ENCODE measurements at places on chromosomes 6 and 20.

DNA sequence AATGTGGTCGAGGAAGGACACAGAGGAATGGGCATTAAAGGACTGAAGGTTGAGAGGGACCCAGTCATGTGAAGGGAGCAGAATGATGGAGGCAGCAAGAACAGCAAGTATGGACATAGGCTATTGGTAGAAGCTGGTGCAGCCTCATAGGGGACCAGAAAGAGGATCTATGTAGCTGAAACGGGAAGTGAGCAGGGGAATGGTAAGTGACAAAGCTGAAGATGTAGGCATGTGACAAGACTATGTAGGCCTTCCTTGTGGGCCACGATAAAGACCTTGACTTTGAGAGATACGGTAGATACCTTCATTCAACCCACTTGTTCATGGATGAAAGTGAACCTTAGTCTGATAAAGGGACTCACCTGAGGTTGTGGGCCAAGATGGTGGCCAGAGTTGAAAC, 3.5 kb downstream of the CTNNBL1 start:
- no peak for DNase-seq

- no peak for DNase-seq
These were observed 39.0 kb downstream of the PHF3 start for GRCh38 chr6:63674635-63675034.

DNA sequence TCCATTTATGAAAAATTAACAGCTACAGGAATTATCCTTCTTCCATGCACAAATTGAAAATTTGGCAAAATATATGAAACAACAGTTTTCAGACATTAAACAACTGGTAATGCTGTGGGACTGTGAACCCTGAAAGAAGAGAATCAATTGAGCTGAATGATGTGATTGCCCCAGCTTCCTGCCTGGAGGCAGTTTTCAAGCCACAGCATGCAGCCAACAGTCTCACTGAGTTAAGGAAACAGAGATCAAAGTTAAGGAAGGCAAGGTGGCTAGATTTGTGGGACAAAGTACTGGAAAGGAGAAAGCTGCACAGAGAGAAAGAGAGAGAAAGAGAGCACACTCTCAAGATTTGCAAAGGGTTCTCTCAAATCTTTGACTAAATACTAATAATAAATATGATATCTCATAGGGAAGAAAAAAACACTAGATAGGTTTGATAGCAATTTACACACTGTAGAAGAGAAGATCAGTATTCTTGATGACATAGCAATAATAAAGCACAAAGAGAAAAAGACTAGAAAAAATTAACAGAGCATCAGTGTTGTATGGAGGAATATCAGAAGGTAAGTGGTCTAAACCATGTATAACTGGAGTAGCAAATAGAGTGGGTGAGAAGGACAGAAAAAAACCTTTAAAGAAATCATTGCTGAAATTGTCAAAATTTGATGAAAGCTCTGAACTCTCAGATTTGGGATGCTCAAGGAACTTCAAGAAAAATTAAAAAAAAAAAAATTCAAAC, 70.1 kb upstream of the CNKSR3 start:
- DNase-seq: no peak

DNA sequence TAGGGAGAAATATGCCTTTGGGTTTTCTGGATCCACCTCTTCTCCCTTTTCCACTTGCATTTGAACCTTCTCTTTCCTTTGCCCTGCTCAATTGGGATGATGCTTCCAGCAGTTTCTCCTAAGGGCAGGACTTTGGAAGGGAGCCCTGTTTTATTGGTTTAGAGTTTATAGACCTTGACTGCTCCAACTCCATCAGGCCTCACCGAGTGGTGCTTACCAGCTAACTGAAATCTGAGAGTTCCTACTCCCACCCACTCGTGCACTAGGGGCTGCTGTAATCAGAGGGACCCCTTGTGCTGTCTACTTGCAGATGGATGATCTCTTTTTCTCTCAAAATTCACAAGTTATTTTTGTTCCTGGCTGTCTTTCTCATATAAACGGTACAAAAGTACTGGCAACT, 121.3 kb upstream of the SLC22A16 start:
- DNase-seq: no peak

- DNase-seq: no peak
These were observed 27.3 kb downstream of the NQO2 start for GRCh38 chr6:3026791-3027626.

All from urinary bladder (tissue), 4 donors.